NCI-H1436 treated with DMSO at 0.1 percent for 48 hours (cell line): ENCODE measurements at places on chromosomes 13 and 19.
A peak's percentile ranks its signal among the peaks of the same experiment; 100 is the strongest.

- no peak for DNase-seq
Observed at GRCh38 chr13:40969169-40969901, 49.8 kb downstream of the ELF1 start.

- DNase-seq = no peak
Observed at GRCh38 chr13:98822225-98822606, 69.7 kb upstream of the SLC15A1 start.

DNA sequence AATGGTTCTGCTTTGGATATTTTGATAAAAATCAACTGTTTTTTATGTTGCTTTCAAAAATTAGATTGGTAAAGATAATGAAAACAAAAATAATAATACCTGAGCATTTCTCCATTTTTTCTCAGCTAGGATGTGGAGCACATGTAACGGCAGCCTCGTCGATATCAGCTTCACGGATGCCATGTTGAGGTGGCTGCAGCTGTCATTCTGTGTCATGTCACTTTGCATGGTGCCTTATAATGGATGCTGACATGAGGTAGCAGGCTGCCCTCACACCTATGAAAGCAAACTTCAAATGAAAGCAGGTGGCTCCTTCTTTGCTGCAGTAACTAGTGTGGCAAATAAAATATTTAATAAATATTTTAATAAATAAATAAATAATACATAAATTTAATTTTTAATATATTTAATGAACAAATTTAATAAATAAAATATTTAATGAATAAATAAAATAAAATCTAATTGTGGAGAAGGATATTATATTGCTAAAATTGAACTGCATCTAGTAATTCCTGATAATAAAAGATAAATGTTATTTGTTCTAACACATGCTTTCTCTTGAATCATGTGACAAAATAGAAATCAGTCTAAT lies 955.7 kb upstream of the SLC10A2 start:
- no peak for DNase-seq

DNA sequence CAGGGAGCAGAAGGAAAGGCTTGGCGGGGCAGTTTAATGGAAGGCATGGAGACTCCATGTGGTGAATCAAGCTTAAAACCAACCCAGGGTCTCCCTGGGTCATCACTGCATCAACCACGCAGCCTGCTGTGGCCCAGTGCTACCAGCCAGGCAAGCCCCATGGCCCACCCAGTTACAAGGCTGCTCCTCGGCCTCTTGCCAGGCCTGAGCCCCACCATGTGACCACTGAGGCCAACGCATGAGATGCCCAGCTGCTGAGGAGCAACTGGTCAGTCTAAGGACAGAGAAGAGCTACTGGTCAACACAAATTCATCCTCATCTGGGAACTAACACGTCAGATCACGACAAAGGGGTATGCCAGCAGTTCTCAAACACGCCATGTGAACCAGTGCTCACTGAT lies 15.4 kb upstream of the KPTN start:
- DNase-seq = no peak

DNA sequence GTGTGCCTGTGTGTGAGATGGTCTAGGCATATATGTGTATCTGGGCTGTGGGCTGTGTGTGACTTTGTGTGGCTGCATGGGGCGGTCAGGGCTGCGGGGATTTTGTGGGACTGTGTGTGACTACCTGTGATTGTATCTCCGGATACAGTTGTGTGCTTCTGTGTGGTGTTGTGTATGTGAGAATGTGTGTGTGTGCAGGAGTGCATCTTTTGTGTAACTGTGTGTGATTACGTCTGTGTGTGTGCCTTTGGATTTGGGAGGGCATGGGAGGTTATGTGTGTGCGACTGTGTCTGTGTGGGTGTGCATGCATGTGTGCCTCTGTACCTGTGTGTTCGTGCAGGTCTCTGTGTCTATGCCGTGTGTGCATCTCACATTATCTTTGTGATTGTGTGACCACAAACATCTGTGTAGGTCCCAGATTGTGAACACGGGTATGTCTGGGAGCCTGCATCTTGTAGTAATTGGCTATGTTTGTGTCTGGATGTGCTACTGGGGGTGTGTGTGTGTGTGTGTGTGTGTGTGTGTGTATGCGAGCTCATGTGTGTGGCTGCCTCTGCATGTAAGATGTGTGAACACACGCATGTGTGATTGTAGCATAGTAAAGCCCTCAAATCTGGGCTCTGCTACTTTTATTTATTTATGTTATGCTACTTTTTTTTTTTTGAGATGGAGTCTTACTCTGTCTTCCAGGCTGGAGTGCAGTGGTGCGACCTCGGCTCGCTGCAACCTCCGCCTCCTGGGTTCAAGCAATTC lies 7.6 kb downstream of the EHD2 start:
- DNase-seq = no peak

DNA sequence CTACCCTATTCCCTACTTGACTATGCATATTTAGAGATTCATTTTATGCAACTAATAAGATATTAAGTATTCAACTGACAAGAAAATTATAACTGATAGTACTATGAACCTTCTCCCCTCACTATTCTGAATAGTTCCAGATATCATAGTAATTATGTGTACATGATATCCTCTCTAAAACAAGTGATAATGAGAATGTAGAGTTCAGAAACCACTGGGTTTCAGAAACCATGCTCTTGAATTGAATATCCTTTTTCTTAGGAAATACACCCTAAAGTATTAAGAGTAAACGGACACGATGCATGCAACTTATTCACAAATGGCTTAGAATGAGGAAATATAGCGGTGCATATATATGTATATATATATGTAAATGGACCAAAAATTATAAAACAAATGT lies 160.9 kb downstream of the TBC1D4 start:
- no peak for DNase-seq

DNA sequence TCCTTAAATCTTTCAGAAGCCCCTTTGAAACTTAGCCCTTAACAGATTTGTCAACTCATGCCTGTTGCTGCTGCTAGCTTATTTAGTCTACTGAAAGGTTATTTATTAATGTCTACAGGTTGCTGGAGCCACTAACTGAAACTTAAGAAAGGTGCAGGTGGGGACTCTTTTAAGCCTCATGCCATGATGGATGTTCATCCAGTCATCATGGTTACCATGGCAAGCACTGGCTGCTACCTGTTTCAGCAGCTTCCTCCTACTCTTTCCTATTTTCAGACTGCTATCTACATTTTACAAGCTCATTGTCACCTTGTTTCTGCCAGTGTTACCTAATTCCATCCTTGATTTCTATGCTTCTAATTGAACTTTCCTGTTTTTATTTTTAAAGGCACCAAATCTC lies 27.1 kb downstream of the DGKH start:
- DNase-seq = no peak

DNA sequence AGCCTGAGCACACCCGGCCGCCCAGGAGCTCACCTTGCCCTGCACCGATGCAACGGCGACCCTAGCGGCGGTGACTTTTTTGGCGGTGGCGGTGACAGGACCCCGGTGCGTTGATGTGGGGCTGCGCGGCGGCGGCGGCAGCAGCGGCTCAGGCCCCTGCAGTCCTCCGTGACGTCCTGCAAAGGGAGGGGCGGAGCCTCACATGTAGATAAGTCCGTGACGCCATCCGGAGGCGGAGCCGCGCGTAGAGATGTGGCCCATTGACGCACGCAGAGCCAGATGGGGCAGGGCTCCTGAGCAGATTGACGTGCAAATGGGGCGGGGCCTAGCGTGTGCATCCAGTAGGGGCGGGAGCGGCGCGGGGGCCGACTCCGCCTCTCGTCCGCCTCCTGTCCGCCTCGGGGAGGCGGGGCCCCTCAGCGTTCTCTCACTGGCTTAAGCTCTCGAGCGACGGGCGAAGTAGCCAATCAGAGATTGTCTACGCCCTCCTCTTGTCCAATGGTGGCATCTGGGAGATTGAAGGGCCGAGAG lies at the start of gene RAB3A:
Gene RAB3A (minus strand): TSS at position 180 of the 531 bp plus-strand sequence. CDS start 1,302 bp downstream, outside the sequence.
- peak; percentile 99 for DNase-seq

- no peak for DNase-seq
Observed at GRCh38 chr13:98504029-98504351, 72.9 kb downstream of the STK24 start.

- no peak for DNase-seq
Observed at GRCh38 chr13:83883061-83883523, 818 bp upstream of the SLITRK1 start.

GRCh38 chr19:33385956-33386355 lies 12.4 kb downstream of the CEBPG start:
- DNase-seq = no peak

- no peak for DNase-seq
Observed at GRCh38 chr19:19448238-19448544, 42.7 kb downstream of the GATAD2A start.

DNA sequence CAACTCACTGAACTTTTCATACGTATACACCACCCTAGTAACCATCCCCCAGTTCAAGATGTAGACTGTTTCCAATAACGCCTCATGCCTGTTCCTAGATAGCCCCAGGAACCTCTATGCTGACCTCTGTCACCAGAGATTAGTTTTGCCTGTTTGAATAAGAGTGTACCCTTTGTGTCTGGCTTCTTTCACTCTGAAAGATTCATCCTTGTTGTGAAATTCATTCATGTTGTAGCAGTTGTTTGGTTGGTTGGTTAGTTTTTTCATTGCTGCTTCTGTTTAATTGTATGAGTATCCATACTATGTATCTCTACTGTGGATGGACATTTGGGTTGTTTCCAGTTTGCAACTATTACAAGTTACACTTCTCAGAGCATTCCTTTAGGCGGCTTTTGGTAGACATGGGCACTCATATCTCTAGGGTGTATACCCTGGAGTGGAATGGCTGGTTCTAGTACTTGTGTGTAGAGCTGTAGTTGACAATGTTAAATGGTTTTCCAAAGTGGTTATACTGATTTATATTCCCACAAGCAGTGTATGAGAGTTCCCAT lies 1.6 kb downstream of the RNASEH2B start:
- DNase-seq = no peak

GRCh38 chr13:108807841-108808240 lies 178.4 kb downstream of the MYO16 start:
- no peak for DNase-seq

DNA sequence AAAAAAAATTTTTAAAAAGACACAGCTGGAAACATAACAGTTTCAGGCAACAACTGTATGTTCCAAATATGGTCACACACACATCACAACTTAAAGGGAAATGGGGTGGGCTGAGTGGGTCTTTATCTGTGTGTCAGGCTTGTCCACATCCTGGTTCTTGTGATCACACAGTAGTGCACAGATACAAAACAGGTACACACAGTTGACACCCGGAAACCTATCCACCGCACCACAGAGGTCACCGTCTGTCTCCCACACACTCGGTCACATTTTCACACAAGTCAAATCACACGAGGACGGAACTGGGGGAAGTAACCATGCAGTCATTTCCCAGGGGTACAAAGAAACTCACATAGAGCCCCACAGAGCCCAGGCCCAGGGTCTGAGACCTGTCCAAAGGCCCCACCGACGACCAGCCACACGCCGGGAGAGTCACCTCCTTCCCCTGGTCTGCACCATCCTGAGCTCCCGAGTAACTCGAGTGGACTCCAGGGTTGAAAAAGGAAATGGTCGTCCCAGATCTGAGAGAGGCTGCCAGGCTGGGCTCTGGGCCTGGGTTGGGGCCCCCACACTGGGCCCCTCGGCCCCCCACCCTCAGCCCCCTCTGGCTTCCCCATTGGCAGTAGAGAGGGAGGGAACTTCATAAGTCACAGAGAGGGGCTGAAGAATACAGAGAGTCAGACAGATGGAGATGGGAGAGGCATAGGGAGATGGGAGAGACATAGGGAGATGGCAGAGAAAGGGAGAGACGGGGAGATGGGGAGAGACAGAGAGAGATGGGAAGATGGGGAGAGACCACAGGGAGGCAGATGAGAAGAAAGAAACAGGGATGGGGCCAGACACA lies 1.3 kb upstream of the PPAN start:
- DNase-seq = no peak

DNA sequence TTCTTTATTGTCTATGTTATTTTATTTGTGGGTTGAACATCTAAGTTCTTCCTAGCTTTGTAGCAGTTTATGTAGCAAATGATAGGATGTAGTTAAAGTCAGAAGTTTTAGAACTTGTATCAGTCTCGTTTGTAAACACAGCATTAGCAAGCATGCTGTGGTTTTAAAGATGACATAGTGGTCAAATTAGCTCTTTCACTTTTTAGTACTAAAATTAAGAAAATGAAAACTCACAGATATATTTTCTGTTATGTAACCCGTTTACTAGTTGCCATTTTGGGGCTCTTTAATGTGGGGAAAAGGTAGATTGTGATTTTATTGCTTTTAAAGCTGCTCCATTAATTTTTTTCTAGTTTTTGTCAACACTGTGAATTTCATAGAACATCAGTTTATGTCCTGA lies 216.5 kb downstream of the PCCA start:
- no peak for DNase-seq

DNA sequence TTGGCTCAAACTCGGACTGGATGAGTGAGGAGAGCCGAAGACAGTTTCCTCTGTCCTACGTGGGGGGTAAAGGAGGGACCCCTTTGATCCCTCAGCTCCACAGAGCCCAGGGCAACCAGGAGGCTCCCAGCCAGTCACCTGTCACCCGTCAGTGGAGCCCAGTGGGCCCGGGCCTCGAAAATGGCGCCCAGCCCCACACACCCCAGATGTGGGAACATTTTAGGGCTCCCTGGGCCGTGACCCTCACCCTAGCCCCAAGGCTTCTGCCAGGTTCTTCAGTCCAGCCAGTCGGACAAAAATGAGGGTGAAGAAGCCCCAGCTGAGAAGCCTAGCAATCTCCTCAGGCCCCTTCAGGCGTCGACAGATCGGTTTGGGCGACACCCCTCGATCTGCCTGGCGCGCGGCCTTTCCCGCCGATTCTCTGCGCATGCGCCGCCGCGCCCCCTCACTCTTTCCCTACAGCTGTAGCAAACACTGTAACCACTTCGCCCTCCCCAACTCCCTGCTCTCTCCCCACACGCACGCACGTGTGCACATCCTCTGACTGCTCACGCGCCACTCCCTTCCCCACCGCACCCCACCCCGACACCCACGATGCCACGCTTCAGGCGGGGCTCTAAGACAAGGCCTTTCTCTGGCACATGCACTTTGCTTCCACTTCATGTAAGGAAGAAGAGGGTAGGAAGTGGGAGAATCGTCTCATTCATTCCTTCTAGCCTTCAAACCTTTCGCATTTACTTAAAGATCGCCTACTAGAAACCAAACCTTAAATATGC lies at the start of gene SLC6A16:
Gene SLC6A16 (minus strand): TSS at position 391 of the 776 bp plus-strand sequence. CDS start 13,844 bp downstream, outside the sequence.
- no peak for DNase-seq

DNA sequence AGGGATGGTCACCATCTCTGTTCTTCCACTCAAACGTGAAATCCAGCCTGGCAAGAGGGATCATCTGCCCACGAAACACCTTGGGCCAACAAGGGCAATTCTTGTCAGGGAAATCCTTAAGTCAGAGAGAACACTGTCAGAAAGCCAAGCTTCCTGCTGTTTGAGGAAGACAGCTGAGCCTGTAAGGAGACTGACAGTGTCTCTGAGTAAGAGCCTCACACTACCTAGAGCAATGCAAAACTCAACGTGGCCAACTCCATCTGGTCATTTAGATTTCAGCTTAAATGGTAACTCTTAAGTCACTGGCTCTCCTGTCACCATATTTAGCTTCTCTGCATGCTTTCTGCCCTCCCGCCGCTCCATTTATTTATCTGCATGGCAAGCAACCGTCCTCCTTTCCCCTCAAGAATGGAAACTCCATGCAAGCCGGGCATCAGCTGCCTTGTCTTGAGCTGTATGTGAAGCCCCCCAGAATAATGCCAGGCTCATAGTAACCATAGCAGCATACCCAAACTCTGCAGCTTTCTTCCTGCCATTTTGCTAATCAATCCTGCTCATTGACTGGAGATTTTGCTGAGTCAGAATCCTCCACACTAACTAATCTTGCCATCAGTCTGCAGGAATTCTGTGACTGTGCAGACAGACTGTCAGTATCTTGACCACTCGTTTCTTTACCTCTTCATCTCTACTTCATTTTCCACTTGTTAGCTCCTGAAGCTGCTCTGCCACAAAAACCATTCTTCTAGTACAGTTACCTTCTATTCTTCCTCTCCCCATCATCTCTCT lies 159.8 kb downstream of the IRS2 start:
- DNase-seq = no peak
